ENCODE measurements at places on chromosomes 1 and 21.
A peak's percentile ranks its signal among the peaks of the same experiment; 100 is the strongest.

DNA sequence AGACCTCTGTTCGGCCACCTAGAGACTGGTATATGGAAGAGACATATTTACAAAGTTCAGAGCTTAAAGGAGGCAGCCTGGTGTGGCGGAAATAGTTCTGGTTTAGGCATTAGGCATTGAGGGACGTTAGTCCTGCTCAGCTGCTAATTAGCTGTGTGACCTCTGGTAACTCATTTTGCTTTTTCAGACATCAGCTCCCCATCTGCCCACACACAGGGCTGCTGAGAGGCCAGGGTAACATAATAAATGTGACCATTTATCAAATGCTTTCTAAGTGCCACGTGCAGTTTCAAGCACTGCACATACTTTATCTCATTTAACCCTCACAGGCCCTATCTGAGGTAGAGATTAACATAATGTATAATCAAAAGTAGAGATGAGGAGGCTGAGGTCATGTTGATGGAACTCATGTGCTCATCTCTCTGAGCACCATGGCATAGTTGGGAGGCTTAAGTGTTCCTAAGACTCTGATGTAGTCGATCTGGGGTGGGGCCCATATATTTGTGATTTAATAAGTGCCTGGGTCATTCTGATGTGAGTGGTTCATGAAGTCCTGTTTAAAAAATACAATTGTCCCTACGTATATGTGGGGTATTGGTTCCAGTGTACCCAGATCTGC is 267.2 kb upstream of the PLXNA2 start:
- DNase-seq, result no peak

- DNase-seq, result peak; percentile 40
Measured at GRCh38 chr1:107430540-107431228, 289.8 kb downstream of the NTNG1 start.

DNA sequence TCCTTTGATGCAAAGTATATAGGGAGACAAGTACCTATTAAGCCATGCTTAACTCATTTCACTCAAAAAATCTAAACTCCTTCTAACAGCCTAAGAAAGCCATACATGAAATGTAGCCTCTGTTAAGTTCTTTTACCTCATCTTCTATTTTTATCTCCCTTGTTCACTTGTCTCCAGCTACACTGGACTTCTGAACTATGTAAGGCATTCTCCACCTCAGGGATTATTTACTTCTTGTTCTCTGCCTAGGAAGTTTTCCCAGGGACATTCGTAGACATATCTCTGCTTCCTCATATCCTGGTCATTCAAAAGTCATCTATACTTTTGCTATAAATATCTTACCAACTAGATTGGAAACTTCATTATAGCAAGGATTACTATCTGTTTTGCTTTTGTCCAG is 96.9 kb downstream of the COP1 start:
- DNase-seq, result no peak

GRCh38 chr1:109247401-109248365 is 1.7 kb upstream of the CELSR2 start:
- no peak for DNase-seq

GRCh38 chr1:172421974-172422604 is 1.6 kb downstream of the C1orf105 start:
- no peak for DNase-seq

GRCh38 chr1:167159782-167160181 is 60.9 kb upstream of the POU2F1 start:
- DNase-seq, result no peak

DNA sequence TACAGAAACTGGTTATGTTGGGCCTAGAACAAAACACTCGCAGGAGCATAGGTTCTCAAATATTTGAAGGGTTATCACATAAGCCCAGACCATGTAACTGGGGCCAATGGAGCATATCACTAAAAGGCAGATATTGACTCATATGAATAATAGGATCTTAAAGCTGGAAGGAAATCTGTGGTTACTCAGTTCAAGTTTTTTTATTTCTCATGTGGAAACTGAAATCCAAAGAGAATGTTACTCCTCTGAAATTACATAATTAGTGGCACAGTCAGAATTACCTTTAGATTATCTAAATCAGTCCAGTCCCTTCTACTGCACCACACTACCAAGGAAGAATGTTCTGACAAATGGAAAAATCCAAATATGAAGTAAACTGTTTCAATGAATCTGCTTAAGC is 12.0 kb downstream of the SLAMF8 start:
- DNase-seq, result no peak

- peak; percentile 57 for DNase-seq
Measured at GRCh38 chr1:75625795-75626194, 14.9 kb upstream of the SLC44A5 start.

DNA sequence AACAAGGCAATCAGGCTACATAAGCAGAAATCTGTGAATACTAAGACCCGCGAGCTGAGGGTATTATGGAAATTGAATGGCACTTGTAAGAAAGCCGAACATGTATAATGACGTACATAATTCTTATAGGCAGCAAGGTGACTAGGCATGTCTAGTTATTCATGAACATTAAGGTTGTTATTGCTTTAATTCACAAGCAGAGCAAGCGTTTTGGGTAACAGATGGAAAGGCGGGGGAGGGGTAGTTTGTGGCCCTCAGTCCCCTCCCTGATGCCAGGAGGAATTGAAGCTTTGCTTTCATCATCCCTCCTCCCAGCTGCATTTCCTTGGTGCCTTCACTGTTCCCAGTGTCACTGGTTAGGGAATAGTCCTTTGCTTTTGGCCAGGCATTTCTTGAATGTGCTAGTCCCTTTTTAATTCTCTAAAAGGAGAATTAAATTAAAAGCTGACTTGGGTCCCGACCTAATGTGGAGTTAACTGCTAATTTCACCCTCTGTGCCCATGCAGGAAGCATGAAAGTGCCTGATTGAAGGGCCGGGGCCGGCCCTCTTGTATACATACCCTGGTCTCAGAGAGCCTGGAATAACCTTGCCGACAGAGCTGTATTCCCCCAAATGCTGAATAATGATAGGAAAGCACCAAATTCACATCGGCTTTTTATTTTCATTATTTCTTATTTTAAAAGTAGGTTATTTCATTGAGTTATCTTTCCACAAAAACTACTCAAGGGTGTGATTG is 42.5 kb downstream of the RYR2 start:
- no peak for DNase-seq

All from MV-4-11 (cell line).